ENCODE measurements at places on chromosomes 12 and 14.

DNA sequence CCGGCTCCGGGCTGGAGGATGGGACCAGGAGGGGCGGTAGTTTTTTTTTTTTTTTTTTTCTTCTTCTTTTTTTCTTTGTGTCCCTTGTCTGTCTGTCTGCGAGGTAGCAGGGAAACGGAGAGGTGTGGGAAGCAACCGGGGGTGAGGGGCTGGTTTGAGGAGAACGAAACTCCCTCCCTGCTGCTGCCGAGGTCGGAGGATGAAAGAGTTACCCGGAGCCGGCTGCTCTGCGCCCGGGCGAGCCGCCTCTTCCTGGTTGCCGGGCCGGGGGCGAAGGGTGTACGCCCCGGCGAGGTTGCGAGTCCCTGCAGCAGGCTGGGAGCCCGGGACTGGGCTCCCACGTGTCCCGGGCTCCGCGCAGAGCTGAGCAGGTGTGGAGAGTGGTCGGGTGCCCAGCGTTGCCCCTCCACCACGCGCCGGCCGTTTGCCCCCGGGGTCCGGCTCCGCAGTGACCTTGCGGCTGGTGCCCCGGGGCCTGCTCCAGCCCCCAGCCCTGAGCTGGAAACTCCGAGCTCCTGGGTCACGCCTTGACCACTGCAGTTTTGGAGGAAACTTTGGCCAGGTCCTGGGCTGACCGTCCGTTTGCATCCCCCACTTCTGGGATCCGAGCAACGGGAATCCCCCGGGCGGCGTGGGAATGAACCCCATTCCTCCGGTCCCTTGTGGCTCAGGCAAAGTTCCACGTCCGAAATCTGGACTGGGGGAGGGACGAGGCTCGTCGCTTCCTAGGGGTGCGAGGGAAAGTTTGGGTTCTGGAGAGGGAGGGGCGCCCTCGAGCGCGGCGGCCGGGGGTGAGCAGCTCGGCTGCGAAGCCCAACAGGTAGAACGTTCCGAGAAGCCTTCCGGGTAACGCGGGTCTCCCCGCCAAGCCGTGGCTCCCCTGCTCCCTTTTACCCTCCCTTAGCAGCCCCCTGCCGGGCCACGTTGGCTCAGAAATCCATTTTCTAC lies 1.3 kb downstream of the CHST11 start:
- DNase-seq, result peak; percentile 78

DNA sequence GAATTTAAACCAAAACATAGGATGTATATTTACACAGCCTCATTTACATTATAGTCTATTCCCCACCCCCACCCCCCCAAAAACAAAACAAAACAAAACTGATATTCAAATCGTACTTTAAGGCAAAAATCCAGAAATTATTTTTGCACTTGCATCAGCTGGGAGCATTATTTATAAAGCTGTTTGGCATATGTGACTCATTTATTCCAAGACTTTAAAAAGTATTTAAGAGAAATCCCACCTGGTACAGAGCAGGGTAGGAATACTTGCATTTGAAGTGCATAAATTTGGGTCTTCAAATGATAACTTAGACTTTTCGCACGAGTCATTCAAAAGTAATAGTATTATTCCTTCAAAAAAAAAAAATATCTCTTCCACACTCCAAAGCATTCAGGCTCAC lies 1.1 kb downstream of the KLHL28 start:
- no peak for DNase-seq

- DNase-seq, result no peak
Observed at GRCh38 chr12:12194206-12194605, 72.6 kb downstream of the LRP6 start.

DNA sequence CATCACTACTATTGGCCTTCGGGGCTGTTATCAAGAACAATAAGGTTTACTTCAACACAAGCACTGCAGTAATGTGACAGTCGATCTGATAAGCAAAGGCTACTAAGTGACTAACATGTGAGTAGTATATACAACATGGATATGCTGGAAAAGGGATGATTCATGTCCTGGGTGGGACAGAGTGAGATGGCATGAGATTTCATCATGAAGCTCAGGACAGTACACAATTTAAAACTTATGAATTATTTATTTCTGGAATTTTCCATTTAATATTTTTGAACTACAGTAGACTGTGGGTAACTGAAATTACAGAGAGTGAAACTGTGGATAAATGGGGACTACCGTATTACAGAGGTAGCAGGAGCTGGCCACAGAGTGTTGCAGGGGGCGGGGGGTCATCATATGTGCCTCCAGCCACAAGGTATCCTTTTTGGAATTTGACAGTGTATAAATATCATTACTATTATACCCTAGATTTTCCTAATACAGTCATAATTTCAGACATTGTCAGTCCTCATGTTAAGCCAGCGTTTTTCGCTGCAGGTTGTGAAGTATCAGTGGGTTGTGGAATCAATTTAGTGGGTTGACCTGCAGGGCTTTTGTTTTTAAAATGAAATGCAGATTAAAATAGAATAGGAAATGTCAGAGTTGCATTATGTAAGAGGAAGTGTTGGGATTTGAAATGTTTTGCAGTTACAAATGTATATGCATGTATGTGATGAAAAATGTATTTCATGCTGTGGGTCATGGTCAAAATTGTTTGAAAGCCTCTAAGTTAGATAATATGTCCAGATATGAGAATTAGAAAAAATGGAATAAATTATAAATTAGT lies 148.0 kb upstream of the NUDT4 start:
- no peak for DNase-seq

DNA sequence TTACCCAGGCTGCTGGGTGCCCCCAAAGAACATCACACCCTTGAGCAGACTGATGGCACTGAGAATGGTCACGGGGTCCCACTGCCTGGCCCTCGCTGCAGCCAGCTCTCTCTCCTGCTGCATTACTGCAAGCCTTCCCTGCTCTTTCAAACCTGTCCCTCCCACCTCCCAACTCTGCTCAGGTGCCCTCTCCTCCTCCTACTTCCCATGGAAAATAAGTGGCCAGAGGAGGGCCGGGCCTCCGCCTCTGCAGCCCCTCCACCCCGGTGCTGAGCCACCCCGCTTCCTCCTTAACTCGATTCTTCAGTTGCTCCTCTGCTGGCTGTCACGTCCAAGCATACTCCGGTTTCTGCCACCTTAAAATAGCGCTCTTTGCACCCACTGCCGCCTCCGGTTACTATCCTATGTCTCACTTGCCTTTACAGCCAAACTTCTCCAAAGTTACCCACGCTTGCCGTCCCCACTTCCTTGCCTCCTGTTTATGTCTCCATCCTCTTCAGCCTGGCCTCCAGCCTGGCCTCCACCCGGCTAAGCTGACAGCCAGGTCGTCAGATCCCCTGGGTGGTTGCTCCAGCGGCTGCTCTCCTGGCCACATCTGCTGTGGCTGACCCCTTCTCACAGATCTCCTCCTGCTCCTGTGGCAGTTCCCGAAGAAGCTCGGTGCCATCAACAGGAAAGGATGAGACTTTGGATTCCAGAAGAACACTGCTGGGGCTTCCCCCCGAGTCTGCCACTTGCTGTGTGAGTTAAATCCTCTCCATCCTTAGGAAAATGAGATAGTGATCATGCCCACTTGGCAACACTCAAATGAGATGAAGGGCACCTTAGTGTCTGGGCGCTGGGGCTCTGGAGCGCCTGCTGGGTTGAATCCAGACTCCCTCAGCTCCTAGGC lies 7.7 kb downstream of the SMIM41 start:
- no peak for DNase-seq

GRCh38 chr14:73887694-73888459 lies 1.2 kb downstream of the ZNF410 start:
- no peak for DNase-seq

DNA sequence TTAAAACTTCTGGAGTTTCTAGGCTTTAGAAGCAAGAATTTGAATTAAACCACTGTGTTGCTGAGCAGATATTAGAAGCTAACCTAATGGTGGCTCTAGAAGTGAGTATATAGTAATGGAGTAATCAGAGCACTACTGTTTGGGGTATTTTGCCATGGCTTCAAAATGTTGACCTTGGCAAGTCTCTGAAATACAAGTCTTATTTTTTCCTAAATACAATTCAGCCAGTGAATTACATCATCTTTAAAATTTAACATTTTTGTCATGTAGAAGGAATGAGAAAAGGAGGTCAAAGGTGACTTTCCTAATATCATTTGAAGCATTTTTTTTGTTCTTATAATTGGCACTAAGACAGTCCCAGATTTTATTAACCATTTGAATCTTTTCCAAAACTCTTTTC lies 25.2 kb downstream of the PMCH start:
- DNase-seq, result no peak

DNA sequence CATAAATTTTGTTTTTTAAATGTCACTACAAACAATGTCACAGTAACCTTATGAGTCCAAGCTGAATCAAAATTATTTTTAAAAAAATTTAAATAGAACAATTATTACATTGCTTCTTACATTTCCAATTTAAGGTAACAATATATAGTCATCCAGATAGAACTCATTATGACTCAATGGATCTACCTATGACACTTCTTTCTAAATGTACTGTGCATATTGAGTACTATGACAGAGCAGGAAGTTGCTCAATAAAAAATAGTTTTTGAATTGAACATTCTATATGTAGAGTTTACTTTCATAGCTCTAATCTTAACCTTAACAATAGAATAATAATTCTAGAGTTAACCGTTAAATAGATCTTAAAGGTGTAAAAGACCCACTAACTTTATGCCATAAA lies 44.4 kb upstream of the ALG10 start:
- DNase-seq, result no peak

- DNase-seq, result no peak
Observed at GRCh38 chr12:46693034-46693433, 132.8 kb downstream of the SLC38A4 start.

- DNase-seq, result no peak
Observed at GRCh38 chr12:20372326-20373096, 4.2 kb downstream of the PDE3A start.

DNA sequence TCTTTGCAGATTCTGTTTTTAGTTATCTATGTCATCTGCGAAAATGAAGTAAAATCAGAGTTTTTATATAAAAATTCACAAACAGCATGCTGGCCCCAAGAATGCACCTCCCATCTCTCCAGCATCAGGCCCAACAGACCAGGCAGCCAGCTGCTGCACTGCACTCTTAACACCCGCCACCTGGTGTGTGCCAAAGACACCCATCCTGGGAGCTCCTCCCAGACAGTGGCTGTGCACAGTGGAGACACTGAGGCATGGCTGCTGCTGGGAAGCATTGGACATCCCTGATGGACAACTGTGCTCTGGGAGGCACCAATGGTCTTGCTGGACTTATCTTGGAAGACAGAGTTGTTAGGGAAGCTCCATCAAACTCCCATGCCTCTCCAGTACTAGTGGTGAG lies 817.2 kb downstream of the TMEM121 start:
- DNase-seq, result no peak

DNA sequence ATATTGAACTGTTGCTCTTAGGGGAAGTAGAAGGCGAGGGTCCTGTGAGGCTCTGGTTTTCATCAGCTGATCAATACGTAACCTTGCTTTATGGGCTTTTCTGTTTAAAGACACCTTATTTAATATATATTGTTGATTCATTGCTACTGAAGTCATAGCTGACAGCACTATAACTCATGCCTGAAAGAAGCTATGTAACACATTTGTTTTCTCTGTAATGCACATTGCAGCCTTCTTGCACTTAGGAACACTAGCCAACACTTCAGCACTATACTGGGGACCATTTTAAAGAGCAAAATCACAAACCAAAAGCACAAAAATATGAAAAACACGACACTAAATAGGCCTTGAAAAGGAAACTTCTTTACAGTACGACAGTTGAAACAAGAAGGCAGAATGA lies 135.7 kb downstream of the TTC6 start:
- DNase-seq, result no peak

GRCh38 chr14:89007906-89008305 lies 183.5 kb downstream of the TTC8 start:
- no peak for DNase-seq

- DNase-seq, result peak; percentile 72
Observed at GRCh38 chr12:111368291-111368787, 556 bp downstream of the PHETA1 start.

DNA sequence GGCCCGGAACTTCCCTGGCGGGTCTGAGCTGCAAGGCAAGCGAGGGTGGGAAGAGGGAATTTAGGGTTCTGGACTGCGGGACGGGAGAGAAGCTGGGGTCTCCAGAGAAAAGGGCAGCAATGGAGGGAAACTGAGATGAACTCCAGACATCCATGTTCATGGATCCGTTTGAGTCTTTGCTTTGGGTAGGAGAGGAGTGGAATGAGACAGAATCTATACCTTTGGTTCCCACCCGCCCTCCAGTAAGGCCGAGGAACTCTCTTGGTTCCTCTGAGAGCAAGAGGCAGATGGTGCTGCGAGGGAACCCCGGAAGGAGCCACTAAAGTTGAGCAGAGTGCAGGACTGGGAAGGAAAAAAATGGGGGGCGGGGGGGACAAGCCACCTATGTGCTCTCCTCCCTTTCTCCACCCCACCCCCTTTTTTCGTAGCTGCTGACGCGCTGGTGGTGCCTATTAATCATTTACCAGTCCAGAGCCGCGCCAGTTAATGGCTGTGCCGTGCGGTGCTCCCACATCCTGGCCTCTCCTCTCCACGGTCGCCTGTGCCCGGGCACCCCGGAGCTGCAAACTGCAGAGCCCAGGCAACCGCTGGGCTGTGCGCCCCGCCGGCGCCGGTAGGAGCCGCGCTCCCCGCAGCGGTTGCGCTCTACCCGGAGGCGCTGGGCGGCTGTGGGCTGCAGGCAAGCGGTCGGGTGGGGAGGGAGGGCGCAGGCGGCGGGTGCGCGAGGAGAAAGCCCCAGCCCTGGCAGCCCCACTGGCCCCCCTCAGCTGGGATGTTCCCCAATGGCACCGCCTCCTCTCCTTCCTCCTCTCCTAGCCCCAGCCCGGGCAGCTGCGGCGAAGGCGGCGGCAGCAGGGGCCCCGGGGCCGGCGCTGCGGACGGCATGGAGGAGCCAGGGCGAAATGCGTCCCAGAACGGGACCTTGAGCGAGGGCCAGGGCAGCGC lies 1.2 kb downstream of the SSTR1 start:
- DNase-seq, result peak; percentile 80

DNA sequence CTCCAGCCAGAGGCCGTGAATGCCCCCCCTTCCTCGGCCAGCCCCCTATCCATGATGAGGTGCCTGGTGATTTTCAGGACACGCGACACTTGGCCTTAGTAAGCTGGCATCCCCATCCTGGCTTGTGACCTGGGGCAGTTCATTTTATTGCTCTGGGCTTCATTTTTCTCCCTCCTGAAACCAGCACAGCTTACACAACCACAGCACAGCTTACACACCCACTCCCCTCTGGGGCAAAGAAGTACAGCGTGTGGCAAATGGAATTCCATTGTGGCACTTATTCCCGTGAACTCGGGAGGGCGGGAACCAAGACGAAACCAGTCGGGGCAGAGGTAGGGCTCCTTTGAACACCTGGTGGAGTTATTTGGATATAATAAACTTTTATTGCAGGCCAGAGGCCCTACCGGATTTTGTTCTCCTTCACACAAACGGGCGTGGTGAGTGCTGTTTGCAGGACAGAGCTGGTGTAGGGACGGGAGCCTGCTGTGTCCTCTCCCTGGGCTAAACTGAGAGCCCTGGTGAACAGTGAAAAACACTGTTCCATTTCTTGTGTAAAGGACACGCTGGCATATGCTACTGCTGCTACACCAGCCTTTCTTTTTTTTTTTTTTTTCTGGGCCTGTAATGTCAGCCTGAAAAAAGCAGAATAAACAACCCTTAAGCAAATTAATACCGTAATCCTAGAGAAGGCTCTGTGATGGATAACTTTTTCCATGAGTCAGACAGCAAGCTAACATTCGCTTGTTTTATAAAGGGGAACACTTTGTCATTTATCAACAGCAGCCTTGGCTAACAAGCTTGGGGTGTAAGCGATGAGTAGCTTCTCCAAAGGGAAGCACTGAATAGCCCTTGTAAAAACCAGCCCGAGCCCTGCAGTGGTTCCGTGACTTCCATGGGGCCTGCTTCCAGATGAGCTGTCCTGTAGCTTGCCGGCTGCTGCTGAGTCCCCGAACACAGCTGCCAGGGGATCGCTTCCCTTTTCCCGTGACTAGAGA lies 29.3 kb downstream of the CD9 start:
- peak; percentile 66 for DNase-seq

All from retina (tissue), 1 donor.